ENCODE measurements at places on chromosomes 5 and 9.

DNA sequence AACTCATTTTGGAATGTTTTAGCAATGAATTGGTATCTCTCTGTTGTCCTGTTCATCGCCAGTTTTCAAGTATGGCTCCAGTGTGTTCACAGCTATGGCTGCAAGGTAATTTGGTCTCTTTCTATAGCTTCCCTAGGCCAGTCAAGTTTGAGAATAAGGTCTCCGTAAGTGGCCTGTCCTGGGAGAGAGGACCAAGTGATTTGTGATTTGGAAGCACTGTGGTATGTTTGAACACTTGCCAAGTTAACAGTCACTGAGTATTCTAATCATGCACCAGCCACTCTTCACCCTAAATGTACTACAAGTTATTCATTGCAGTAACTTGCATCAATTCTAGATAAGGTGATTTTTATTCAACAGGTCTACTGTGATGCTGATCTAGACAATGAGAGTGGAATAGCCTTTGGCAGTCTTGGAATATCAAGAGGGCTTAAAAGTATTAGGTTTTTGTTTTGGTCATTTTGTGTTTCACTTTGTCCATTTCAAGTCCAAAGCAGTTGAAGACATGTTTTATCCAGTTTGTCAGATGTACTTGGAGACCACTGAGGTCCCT, 41.1 kb downstream of the G3BP1 start:
- no peak for DNase-seq

GRCh38 chr9:123784518-123784917, 145.4 kb downstream of the DENND1A start:
- DNase-seq, result no peak

GRCh38 chr5:126054577-126055347, 368.4 kb upstream of the GRAMD2B start:
- DNase-seq, result no peak

GRCh38 chr9:129894120-129894823, 59.0 kb downstream of the USP20 start:
- DNase-seq, result peak; percentile 33

DNA sequence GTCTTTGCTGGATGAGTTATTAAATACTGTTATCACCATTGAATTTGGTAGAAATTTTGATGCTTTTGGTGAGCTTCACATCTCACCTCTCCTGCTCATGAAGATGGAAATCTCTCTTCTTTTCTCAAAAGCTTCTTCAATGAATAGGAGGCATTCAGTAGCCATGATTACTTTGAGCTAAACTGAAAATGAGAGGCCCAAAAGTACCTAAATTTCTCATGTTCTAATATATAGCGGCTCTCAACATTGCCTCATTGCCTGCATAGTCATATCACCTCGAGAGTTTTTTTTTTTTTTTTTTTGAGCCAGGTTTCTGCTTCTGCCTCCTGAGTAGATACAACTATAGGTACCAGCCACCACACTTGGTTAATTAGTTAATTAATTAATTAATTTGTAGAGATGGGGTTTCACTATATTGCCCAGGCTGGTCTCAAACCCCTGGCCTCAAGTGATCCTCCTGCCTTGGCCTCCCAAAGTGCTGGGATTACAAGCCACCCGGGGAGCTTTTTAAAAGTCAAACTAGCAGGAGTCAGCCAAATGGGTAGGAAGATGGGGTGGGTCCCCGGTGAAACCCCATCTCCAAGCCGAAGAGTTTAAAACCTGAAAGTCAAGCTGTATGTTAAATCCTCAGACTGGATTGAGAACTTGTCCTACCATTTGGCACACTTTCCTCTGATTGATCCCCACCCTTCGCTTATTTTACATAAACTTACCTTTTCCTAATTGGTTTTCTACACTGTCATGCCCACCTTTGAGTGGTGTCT, 169.0 kb downstream of the DOCK2 start:
- no peak for DNase-seq

GRCh38 chr5:87188391-87188790, 79.3 kb upstream of the RASA1 start:
- DNase-seq, result no peak

DNA sequence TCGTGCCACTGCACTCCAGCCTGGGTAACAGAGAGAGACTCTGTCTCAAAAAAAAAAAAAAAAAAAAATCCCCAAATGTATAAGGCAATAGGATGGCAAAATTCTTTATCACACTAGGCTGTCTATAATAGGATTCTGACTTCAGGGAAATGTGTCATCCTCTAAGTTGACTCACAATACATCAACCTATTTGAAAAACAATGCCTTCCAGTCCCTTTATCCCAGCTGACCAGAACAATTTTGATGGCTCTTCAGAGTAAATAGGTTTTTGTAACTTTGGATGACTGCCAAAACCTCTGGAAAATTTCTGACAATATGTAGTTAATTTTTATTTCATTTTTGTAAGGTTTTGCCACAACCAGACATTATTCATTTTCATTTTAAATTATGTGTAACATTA, 184.1 kb downstream of the CCDC192 start:
- DNase-seq, result no peak

- DNase-seq, result no peak
Observed at GRCh38 chr5:16245249-16245648, 65.7 kb upstream of the MARCHF11 start.

GRCh38 chr5:131818001-131818724, 21.3 kb upstream of the FNIP1 start:
- DNase-seq, result no peak

- DNase-seq, result no peak
Observed at GRCh38 chr5:150694612-150695011, 6.2 kb downstream of the RBM22 start.

- DNase-seq, result no peak
Observed at GRCh38 chr5:8057769-8058168, 188.8 kb downstream of the MTRR start.

DNA sequence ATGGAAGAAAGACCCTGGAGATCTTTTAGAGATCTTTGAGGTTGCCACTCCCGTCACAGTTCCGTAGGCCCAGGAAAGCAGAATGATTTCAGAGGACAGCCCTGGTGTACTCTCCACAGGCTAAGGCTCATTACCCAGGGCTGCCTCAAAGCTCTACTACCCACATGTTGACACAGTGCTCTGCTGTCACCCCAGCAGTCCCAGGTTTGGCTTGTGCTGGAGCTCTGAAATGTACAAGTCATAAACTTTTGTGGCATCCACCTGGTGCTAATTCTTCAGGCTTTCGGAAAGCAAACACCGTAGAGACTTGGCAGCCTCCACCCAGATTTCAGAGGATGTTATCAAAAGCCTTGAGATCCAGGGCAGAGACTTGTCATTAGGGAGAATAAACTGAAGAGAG, 136.5 kb downstream of the MTRR start:
- DNase-seq, result no peak

- DNase-seq, result no peak
Observed at GRCh38 chr9:15505921-15506320, 4.8 kb downstream of the PSIP1 start.

DNA sequence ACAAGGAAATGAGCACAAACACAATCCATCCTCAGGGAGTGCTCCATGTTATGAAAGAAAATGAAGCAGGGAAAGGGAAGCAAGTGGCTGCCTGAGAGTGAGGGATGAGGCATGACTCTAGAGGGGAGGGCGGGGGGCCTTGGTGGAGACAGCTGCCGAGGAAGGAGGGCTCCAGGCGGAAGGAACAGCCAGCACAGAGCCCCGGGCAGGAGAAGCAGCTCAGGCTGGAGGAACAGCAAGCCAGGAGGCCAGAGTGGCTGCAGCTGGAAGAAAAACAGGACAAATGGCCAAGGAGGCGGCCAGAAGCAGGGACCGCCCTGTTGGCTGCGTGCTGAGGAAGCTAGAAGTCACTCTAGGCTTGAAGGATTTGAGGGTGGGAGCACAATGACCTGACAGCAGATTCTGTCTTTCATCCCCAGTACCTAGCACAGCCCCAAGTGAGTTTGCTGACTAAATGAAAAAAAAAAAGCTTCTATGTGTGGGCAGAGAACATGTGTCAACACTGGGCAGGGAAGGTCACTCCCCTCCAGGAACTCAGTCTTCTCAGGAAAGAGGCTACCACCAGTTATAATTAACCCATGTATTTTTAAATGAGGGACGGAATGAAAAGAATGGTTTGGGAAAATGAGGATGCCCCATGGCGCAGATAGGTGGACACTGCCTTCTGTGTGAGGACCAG, 142.8 kb downstream of the DCP2 start:
- no peak for DNase-seq

DNA sequence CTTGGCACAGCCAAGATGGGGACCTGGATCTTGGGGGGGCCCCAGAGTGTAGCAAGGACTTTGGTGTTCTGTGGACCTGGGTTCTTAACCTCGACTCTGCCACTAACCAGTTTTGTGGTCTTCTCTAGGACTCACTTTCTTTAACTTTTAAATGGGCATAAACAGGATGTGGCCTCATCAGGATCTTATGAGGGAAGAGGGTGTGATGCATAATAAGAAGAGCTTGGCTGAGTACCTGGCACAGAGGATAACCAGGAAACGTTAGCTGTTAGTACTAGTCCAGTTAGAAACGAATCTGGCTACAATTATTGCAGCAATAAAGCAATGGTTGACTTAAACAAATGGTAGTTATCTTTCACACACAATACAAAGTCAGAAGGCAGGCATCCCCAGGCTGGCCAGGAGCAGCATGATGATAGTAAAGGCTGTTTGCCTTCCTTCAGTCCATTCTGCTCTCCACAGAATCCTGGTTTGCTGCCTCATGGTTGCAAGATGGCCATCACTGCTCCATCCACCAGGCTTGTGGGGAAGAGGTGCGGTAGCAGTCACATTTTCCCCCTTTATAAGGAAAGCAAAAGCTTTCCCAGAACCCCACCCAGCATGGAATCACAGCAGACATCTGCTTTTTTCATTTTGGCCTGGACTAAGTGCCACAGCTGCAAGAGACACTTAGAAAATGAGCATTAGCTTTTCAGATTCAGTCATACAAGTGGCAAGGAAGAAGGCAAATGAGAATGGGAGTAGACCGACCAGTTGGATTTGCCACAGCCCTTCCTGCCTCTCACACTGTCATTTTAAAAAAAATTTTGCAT, 225.0 kb downstream of the AOPEP start:
- no peak for DNase-seq

DNA sequence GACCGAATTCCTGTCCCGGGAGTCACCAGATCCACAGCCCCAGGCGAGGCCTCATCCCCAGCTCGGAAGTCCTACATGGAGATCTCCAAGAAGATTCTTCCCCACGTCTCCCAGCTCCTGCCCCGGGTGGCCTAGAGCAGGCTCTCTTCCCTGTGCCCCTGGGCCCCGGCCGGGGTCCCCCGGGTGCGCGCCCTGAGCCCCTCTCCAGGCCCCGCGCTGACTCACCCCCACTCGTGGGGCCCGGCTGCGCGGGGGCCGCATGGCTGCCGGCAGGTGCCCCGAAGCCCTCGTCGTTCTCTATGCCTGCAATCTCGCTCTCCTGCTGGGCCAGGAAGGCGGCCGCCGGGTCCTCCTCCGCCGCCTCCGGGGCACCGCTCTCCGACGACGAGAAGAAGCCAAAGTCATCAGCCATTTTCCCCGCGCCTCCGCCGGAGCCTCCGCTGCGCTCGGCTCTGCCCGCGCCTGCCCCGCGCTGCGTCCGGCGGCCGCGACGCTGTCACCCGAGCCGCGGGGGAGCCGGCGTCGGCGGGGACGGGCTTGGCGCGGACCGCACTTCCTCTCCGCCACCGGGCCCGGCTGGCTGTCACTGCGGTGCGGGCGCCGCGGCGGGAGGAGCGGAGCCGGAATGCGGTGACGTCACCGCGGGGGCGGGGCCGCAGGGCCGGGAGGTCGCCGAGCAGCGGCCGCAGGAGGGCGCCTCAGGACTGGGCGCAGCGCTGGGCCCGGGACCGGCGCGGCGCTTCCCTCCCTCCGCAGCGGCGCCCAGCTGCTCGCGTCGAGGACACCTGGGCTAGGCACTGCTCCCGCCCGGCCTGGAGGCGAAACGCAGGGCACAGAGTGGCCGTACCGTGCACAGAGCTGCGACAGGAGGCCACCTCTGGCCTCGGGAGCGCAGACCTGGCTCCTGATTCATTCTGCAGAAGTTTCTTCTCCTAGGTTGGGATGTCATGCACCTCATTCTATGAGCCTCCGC, at the start of gene CLTB:
TSS of gene CLTB (minus strand) at position 588 of the 973 bp plus-strand sequence. CDS start at position 412, 176 bp downstream.
- DNase-seq, result peak; percentile 90

DNA sequence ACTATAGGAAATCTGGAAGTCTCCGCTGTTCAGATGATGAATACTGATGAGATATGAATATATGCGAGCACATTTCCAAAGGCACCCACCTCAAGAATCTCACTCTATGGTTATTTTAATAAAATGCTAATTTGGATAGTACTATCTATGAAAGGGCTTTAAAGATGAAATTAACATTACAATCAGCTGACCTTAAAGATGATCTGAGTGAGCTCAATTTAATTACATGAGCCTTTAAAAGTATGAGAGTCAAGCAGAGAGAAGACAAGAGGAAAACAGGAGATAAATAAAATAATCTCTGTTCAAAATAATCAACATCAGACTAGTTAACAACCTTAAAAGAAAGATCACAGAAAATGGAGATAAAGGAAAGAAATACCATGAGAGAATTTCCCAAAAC, 474.1 kb upstream of the TUSC1 start:
- DNase-seq, result no peak

DNA sequence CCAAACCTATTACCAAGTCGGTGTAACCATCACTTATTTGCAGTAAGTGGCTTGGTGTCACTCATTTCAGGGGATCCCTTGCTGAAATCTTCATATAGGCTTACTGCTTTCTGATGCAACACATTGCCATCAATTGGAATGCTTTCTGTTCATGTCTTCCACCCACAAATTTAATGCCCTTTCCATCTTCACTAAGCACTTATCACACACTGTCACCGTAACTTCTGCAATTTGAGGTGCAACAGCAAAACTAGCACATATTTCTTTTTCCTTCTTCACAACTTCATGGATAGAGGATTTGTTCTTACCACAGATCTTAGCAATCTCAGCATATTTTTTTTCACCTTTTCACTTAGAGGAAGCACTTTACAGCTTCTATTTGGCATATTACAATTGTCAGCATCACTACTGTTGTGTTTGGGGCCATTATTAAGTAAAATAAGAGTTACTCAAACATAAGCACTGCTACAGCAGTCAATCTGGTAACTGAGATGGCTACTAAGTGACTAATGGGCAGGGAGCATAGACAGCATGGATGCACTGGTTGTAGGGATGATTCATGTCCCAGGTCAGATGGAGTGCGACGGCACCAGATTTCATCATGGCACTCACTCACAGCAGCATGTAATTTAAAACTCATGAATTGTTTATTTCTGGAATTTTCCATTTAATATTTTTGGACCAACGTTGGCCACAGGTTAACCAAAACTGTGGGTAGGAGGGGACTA, 70.1 kb downstream of the PIP5K1B start:
- no peak for DNase-seq

Data from effector memory CD4-positive, alpha-beta T cell (primary cell).